ENCODE measurements at places on chromosomes 1 and 21. TPM values are rescaled to one million over a fixed set of nuclear protein-coding genes. Genes with fewer than 3 reads are reported as not detected.

DNA sequence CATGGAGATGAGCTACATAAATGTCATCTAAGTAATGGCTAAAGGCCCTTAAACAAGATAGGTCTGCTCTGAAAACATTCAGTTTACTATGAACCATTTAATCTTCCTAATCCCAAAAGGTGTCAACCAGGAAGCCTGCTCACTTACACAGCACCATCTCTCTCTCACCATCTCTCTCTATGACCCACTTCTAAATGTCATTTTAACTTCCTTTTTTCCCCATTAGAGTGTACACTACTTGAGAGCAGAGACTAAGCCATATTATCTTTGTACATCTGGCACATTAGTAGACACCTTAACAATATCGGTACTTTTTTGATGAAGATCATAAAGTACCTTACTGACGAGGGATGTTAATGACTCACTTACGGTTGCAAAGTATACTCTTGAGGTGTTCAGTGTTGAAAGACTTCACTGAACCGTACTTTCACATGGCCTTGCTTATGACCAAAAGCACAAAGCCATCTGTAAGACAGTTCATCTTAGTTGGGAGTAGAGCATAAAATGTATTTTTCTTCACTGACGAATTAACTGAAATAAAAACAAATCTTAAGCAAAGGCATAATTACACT is 25.4 kb downstream of the FBXO42 start:
- H3K27ac ChIP-seq = no peak overlapping the region
- no peaks in the 10 kb centered on the region for H3K27me3 ChIP-seq
- DNase-seq = no peak
- H3K36me3 ChIP-seq = no peaks in the 10 kb centered on the region

GRCh38 chr1:231460614-231461013 is 38.5 kb upstream of the EGLN1 start:
- H3K4me1 ChIP-seq = no peaks in the 10 kb centered on the region
- H3K27me3 ChIP-seq = no peaks in the 10 kb centered on the region
- peak; percentile 30 for DNase-seq
- H3K4me3 ChIP-seq = no peak overlapping the region
- no peak overlapping the region for H3K27ac ChIP-seq

- no peaks in the 10 kb centered on the region for H3K36me3 ChIP-seq
- H3K27me3 ChIP-seq = no peaks in the 10 kb centered on the region
- DNase-seq = no peak
- H3K27ac ChIP-seq = no peak overlapping the region
- no peaks in the 10 kb centered on the region for H3K4me1 ChIP-seq
Measured at GRCh38 chr1:29311352-29312030, 75.2 kb downstream of the PTPRU start.

- no peak overlapping the region for H3K4me3 ChIP-seq
- no peaks in the 10 kb centered on the region for H3K27me3 ChIP-seq
- H3K36me3 ChIP-seq = no peaks in the 10 kb centered on the region
Measured at GRCh38 chr1:60402216-60402615, 328.6 kb upstream of the C1orf87 start.

- H3K27ac ChIP-seq = no peak overlapping the region
- H3K4me3 ChIP-seq = no peak overlapping the region
- H3K36me3 ChIP-seq = no peaks in the 10 kb centered on the region
- peak; percentile 45 for DNase-seq
- no peaks in the 10 kb centered on the region for H3K27me3 ChIP-seq
- H3K4me1 ChIP-seq = peaks cover 13% of the 10 kb centered on the region
Measured at GRCh38 chr1:114671011-114671938, 1.4 kb upstream of the DENND2C start.

NT5C1A gene
- total RNA-seq = 0.61 TPM

CFH gene
- not detected for total RNA-seq

GRCh38 chr1:53575955-53576320 is 116.7 kb downstream of the DMRTB1 start:
- no peaks in the 10 kb centered on the region for H3K36me3 ChIP-seq
- no peak overlapping the region for H3K27ac ChIP-seq
- H3K27me3 ChIP-seq = no peaks in the 10 kb centered on the region
- peaks cover 61% of the 10 kb centered on the region for H3K4me1 ChIP-seq

HTR6 gene
- not detected for total RNA-seq

GUCA2A gene
- not detected for total RNA-seq

DNA sequence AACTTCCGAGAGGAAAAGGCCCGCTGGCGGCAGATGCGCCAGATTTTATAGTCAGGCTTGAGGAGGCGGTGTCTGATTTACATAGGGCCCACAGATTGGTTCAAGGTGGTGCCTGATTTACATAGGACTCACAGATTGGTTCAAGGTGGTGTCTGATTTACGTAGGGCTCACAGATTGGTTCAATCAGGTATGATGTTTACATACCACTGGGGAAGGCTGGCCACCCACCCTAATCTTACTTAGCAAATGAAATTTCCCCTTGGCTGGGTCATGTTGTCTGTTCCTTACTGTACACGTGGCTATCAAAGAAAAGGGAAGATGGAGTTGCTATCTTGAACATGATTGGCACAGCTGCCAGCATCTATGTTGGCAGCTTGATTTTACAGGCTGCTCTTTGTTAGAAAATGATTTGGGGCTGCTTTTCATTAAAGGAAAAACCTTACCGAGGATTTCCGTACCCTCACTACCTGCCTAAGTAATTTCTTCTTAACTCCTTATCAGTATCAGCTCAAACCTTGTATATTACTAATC is 96.3 kb downstream of the SETD4 start:
- H3K4me1 ChIP-seq = no peaks in the 10 kb centered on the region
- no peak overlapping the region for H3K27ac ChIP-seq
- no peaks in the 10 kb centered on the region for H3K27me3 ChIP-seq
- H3K36me3 ChIP-seq = no peaks in the 10 kb centered on the region
- DNase-seq = no peak

SPRR2F gene
- total RNA-seq = not detected

- no peak for DNase-seq
Measured at GRCh38 chr1:147515045-147515869, 26.0 kb upstream of the BCL9 start.

Measured in Karpas-422 (cell line).